ENCODE measurements at places on chromosomes 11 and 22.

DNA sequence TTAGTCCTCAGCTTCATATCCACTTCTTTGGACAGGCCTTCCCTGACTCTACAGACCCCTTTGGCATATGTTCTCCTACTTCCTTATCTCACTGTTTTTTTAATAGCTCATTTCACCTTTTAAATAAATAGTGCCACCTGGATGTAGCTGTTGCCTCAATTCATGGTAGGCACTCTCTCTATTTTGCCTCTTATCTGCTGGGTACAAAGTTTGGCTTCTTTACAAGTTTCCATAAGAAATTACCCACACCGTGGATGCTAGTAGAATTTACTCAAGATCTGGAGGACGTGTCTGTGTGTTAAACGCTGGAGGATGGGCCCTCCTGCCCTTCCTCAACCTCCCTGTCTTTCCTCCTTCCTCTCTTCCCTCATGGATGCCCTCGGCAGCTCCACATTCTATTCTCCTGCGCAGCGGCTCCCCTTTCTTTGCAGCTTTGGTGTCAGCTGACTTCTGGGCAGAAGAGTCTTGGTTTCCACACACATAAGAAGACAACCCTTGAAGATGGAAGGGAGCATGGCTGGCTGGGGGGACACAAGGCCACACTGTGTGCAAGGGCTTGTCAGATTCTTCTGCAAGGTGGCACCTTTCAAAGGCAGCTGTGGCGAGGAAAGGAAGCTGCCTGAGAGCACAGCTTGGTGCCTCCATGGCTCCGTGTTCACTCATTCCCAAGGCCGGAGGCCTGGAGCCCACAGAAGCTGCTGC, 212.6 kb downstream of the SNX19 start:
- no peak for DNase-seq

GRCh38 chr11:110518809-110519514, 89.2 kb downstream of the FDX1 start:
- peak; percentile 16 for DNase-seq

- peak; percentile 85 for DNase-seq
Measured at GRCh38 chr11:118911880-118912741, 13.6 kb downstream of the BCL9L start.

- DNase-seq, result no peak
Measured at GRCh38 chr22:46869831-46870441, 107.5 kb downstream of the TBC1D22A start.

DNA sequence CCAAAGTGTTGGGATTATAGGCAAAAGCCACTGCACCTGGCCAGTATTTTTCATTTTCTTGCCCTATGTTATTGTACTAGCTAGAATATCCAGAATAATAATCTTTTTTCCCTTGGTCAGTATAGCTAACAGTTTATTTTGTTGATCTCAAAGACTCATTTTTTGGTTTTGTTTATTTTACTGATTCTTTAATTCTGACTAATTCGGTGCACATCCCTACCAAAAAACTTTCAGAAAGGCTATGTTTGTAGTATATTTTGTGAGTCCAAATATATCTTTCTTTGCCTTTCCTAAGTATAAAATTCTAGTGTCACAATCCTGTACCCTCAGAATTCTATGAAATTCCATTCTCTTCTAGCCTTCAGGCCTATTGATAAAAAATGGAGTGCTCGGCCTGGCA, 84.3 kb downstream of the PHF21A start:
- DNase-seq, result no peak

DNA sequence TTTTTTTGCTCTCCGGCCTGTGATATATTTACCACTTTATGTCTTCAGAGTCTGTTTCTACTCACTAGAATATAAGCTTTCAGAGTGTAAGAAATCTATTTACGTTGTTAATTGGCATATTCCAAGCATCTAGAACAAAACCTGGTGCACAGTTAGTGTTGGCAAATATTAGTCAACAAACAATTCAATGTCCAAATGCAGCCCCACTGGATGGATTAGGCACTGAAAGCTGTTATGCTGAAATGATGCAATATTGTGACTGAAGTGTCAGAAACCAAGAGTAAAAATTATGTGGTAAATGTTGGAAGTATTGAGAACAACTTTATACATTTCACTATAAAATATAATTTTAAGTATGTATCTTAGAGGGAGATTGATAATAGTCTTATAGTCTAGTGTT, 24.8 kb downstream of the CASP4 start:
- DNase-seq, result no peak

DNA sequence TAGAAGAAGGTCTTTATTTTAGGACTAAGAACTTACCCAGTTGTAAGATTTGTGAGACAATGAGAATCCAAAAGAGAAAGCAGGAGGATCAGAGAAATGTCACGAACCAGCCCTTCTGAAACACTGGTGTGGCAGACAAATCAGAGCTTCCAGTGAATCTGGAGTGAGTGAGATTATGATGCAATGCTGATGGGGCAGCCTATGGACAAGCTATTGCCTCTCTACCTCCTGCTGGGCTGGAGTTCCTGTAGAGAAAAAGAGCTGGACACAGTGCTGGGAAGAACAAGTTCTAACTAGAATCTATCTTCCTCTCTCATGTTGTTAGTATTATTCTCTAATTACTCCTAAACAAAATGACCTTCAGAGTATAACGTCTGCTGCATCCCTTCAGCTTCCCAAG, 12.0 kb upstream of the ANO3 start:
- peak; percentile 17 for DNase-seq

GRCh38 chr11:10797531-10797930, 11.2 kb downstream of the EIF4G2 start:
- DNase-seq, result no peak

- peak; percentile 78 for DNase-seq
Measured at GRCh38 chr11:131674051-131674755, 303.8 kb downstream of the NTM start.

DNA sequence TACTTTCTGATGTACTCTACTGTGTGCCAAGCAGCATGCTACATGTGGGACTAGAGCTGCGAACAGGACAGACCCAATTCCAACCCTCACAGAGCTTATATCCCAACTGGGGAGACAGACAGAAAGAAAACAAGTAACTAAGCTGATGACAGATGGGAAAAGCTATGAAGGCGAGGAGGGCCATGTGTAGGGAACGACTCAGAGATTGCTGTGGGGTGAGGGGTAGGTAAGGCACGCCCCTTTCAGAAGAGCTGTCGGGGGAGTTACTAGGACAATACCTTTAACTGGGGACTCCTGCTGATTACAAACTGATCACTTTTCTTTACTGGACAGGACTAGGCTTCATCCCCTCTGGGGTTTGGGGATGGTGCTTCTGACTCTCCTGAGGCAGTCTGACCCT, 48.9 kb downstream of the ST3GAL4 start:
- no peak for DNase-seq

DNA sequence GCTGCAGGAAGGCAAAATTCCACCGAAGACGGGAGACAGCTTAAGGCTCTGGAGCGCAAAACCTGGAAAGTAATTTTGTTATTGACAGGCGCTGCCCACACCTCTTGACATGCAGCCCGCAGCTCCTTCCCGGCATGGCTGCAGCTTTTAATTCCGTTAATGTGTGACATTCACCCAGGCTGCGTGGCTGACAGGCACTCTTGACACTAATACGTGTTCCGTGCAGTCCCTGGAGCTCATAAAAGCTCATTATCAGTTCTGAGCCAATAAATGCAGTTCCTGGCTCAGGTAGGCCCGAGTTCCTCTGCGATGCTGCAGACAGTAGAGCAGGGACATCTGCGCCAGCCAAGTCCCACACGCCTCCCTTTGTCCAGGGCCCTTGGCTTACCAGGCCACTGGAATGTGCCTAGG, 34.8 kb downstream of the TSPAN18 start:
- no peak for DNase-seq

DNA sequence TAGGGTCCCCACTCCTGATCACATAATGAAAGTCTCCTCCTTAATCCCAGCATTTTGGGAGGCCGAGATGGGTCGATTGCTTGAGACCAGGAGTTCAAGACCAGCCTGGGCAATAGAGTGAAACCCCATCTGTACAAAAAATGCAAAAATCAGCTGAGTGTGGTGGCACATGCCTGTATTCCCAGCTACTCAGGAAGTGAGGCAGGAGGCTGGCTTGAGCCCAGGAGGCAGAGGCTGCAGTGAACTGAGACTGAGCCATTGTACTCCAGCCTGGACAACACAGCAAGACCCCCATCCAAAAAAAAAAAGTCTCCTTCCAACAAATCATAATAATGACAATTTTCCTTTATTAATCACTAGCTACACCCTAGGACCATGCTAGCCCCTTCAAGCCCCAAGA, 15.1 kb downstream of the ZMAT5 start:
- DNase-seq, result no peak

GRCh38 chr22:45974498-45974897, 2.5 kb downstream of the WNT7B start:
- no peak for DNase-seq

All from fibroblast of pulmonary artery (primary cell).